ENCODE measurements at places on chromosomes 12 and 14.
A peak's percentile ranks its signal among the peaks of the same experiment; 100 is the strongest.

- peak; percentile 85 for DNase-seq
These were observed 109.2 kb upstream of the EGLN3 start for GRCh38 chr14:34059925-34060650.

DNA sequence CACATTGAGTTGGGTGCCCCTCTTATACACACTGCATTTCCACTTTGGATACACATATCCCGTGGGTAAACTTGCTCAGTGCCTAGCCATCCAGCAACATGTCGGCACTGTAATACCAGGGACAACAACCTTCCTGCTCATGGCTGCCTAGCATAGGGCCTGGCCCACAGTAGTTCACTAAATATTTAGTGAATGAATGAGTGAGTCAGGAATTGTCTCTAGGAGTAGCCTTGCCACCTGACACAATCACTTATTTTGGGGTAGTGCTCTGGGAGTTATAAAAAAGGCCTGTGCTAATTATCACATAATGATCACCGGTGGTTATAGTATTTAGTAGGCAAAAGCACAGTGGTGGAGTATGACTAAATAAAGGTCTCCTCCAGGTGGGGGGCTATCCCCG is 8.5 kb upstream of the NUMB start:
- DNase-seq = no peak

DNA sequence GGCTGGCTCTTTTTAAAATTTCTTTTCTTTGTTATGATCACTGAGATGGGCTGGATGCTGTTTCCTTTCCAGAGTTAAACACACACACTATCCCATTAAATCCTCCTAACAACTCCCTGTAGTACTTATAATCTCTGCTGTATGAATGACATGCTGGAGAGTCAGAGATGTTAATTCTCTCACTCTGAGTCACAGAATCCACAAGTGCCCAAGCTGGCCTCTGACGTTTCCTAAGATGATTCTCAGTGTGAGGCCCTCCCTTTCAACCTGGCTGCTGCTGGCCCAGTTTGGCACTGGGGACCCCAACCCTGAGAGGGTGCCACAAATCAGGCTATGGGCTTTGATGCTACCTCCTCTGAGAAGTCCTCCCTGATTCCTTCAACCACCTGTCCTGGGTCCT is 5.4 kb downstream of the NOS1 start:
- no peak for DNase-seq

GRCh38 chr12:95859947-95860850 is 1.4 kb downstream of the SNRPF start:
- no peak for DNase-seq

DNA sequence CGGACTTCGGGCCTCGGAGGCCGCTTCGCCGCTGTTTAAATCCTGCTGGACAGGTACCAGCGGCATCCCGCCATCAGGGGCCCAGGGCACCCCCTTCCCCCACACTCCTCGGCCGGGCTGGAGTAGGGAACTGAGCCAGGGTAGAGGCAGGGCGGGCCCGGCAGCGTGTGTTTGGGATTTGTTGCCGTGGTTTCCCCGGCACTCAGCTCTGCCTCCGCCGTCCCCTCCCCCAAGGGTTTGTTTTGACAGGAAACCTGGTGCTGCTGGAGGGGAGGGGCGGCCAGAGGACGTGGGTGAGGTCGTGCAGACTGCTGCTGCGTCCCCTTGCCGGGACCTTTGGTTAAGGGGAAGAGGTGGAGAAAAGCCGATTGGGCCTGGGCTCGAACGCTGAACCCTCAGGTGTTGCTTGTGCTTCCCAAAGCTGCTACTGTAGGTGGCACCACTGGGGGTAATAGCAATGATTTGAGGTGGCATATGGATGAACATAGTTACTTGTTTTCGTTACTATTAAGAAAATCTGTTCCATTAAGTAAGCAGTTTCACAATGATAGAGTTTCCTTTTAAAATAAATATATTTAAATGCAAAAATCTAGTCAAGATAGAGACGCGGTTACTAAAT is 778 bp downstream of the TCP11L2 start:
- peak; percentile 93 for DNase-seq

Measured in femur (tissue), 1 donor.